ENCODE measurements at places on chromosomes 3 and 15.

GRCh38 chr15:71373917-71374316, 258.6 kb downstream of the THSD4 start:
- DNase-seq, result no peak

GRCh38 chr3:179000144-179000543, 71.5 kb downstream of the ZMAT3 start:
- DNase-seq, result no peak

- peak; percentile 91 for DNase-seq
Measured at GRCh38 chr3:50365080-50365841, 5.9 kb upstream of the TMEM115 start.

GRCh38 chr15:41510728-41511127, 2.9 kb downstream of the LTK start:
- DNase-seq, result no peak

- no peak for DNase-seq
Measured at GRCh38 chr3:52523386-52524257, 10.0 kb downstream of the NT5DC2 start.

DNA sequence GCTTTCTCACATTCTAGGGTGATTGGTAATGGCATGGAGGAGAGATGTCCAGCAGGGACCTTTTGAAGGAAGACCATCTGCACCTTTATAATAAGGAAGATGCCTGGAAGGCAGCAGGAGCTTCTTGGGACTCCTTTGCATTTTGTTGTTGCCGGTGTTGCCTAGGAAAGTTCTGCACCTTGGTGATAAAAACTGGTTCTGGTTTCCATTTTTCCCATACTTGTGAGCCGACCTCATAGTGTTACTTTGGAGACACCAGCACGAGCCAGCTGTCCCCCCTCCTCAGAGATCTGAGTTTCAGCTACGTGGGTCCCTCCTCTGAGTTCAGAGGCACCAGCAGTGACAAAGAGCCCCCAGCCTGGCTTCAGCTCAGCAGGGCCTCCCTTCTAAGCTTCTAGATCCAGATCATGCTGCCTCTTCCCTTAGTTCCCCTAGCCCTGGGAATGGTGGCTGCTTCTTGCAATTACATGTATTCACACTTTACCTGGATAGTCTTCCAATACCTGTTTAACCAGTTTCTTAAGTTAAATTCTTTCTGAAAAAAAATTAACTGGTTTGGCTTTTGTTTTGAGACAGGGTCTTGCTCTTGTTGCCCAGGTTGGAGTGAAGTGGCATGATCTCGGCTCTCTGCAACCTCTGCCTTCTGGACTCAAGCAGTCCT, 18.0 kb upstream of the FSTL1 start:
- no peak for DNase-seq

DNA sequence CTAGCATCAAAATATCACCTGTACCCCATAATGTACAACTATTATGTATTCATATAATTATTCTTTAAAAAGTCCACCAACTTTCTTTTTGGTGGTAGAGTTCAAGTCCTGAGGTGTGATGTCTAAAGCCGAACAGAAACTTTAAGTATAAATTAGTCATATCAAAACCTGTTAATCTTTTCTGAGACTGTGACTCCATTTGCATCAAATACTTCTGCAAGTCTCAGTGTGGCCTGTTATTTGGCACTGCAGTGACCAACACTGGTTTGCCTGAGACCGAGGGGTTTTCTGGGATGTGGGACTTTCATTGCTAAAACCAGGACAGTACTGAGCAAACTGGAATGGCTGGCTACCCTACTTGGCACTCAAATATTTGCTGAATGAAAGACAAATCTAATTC, 7.3 kb downstream of the NGLY1 start:
- DNase-seq, result no peak

GRCh38 chr3:98906230-98906629, 4.7 kb upstream of the DCBLD2 start:
- no peak for DNase-seq

- DNase-seq, result no peak
Measured at GRCh38 chr15:57667171-57667849, 39.2 kb upstream of the POLR2M start.

DNA sequence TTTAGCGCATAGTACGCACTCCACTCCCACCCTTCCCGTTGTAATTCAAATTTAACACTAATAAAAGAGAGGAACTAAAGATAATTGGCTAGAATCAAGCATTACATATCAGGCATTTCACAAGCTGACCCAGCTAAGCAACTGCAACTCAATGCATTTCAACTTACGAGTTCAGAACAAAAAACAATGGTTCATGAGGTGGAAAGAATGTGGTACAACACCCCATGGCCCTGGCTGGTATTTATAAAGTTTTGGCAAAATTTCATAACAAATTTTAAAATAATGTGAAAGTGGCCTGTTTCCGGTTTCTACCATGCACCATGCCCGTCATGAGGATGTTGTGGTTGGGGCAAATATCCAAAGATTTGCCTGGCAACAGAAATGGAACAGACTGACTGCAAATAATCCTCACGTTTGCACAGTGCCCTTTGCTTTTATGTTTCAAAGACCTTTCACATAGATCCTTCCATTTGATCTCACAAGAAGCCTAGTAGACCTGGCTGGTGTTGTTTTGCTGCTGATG, 455.3 kb upstream of the NR2F2 start:
- peak; percentile 54 for DNase-seq

DNA sequence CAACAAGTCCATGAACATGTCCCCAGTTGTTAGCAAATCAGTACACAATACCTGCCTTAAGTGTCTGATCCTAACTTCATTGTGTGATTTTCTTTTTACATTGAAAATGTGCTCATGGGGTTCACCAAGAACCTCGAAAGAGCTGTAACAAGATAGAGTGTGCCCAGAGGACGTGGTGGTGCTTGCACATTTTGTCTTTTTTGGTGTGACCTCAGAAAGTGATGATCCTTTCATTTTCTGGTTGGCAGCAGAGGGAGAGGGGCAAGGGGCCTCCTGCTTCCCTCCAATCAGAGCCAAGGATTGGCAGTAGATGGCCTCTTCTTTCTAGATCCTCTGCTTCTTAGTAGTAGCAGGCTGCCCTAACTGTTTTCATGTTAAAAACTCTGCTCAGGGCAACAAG, 176.4 kb downstream of the OPA1 start:
- DNase-seq, result no peak

DNA sequence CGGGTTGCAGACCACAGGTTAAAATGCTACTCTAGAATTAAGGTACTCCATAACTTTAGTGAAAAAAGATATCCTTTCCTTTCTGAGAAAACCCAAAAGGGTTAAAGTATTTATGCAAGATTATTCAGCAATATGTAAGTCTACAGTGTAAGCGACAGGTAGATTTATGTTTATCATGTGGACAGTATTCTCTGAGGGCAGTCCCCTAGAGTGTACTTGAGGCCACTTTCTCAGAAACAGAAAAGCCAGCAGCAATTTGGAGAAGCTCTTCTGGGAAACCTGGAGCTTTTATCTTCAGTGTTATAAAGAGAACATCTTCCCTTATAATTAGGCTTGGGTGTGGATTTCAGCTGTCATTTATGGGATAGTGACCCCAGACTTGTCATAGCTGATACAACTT, 8.9 kb downstream of the ST3GAL6 start:
- no peak for DNase-seq

DNA sequence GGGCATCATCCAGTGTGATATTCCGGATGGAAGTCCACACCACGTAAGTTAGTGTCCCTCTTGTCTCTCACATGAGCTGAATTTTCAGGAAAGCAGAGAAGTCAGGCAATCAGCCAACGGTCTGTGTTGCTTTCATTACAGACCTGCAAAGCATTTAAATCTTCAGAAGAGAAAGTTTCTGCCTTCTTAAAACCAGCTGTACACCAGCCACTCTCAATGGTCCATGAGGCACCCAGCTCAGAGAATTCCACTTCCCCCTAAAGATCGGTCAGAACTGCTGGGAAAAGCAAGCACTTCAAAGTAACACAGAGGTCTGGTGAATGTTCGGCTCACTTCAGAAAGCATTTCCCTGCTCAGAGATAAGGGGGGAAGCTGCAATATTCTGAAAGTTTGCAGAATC, 903.7 kb downstream of the EPHA3 start:
- DNase-seq, result no peak

DNA sequence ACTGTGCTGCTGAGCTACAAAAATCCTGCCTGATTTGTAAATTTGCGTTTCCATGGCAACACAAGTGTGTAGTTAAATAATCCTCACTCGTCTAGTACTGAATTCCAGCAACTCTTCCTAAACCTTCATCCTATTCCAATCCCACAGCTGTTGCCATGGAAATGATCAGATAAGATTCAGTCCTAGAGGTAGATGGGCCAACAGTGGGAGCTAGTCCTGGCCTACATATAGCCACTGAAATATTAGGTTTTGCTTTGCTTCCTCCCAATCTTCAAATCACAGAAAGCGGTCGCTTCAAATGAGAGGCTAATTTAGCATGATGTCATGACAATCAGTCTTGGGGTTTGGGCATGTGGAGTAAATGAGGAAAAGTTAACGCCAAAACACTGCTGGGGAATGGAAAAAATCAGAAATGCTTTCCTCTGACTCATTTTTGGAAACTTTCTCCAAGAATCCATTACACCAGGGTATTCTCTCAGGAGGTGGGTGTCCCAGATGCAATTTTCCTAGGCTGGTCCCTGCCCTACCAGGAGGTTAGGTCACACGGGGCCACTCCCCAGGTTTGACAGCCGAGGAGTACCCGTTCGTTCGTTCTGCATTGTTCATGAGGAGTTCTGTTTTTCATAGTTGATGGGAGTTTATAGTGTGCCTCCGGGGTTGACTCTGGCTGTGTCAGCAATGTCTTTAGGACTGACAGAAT, 159.2 kb upstream of the SLCO3A1 start:
- DNase-seq, result no peak

DNA sequence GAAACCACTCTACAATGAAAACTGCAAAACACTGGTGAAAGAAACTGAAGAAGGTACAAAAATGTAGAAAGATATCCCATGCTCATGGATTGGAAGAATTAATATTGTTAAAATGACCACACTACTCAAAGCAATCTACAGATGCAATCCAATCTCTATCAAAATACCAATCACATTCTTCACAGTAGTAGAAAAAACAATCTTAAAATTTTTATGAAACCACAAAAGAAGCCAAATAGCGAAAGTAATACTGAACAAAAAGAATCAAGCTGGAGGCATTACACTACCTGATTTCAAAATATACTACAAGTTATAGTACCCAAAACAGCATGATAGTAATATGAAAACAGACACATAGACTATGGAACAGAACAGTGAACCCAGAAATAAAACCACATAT, 36.9 kb downstream of the TXNRD3 start:
- DNase-seq, result no peak

DNA sequence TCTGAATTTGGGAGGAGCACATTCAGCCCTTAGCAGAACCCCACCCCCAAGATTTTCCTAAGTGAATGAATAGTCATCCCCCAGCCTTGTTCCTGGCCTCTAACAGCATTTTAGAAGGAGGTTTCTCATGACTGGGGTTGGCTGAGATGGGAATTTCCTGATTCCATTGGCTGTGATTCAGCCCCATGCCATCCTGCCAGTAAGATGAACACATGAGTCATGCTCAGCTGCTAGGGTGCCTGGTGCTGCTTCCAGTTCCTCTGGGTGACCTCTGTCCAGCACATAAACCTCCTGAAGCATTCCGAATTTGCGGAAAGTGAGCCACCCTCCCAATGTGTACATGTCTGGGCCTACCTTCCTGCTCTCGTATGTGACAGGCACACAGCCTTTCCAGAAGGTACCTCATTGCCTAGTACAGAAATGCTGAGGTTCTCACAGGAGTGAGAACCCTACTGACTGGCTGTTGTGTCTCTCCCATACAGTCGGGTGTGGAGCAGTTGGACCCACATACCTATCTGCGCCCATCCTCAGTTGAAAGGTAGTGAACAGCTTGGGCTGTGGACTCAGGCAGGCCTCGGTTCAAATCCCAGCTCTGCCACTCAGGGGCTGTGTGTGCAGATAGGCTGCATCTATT, 91.7 kb downstream of the APBA2 start:
- DNase-seq, result no peak

- no peak for DNase-seq
Measured at GRCh38 chr3:197027896-197028727, 1.5 kb downstream of the MELTF start.

GRCh38 chr3:34956511-34956910, 682.8 kb upstream of the ARPP21 start:
- DNase-seq, result no peak

GRCh38 chr3:197501496-197501878, 54.3 kb downstream of the BDH1 start:
- DNase-seq, result no peak

- no peak for DNase-seq
Measured at GRCh38 chr15:85849946-85850345, 55.2 kb upstream of the KLHL25 start.

DNA sequence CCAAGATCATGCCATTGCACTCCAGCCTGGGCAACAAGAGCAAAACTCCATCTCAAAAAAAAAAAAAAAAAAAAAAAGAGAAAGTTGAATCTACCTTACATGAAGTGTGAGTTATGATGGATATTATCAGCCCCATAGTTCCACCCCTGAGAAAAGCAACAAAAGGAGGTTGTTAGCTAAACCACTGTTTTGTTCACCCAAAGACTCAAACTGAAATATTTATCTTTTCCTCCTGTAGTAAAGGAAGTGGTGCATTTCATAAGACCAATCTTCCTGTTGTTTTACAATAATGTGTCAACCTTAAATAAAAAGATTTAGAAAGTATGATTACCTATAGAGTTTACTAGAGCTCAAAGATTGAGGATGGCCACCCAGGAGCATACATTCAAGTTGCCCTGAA, 18.7 kb upstream of the TRMT10C start:
- no peak for DNase-seq

DNA sequence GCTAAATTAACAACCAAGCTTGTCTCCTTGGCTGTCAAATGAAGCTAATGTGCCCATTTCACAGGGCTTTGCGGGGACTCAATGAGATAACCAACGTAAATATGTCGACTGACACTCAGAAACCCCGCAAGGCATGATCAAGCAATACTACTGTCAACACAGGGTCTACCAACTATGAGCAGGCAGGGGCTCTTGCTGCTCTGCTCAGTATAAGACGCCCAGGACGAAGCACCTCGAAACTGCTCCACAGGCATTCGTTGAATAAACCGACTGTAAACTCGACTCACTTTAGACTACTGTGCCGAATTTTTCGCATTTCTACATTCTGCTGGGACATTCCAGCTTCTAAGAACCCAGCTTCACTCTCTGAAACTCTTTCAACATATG, 55.0 kb downstream of the FEZF2 start:
- DNase-seq, result no peak

DNA sequence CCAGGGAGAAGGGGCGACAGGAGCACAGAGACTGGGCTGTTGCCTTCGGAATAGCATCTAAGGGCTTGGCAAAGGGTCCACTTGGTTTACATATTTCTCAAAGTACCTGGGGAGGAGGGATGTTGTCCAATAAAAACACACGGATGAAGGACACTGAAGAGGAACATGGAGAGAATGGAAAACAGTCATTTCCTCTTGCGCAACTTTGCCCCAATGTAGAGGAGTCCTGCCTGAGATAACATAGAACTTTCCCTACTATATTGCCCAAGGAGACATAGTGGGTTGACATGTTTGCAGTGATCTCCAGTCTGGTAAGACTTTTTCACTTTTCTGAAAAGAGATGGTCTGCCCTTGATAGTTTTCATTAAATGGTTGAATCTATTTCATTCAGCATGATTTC, 468.8 kb upstream of the SUCLG2 start:
- no peak for DNase-seq

GRCh38 chr3:37283011-37283410, 108.6 kb upstream of the LRRFIP2 start:
- no peak for DNase-seq

- no peak for DNase-seq
Measured at GRCh38 chr3:44001072-44001471, 240.6 kb upstream of the TOPAZ1 start.

Data from immature natural killer cell (primary cell).